ENCODE measurements at places on chromosomes 3 and 15. TPM values are rescaled to one million over a fixed set of nuclear protein-coding genes. Genes with fewer than 3 reads are reported as not detected.

- DNase-seq, result no peak
- H3K36me3 ChIP-seq, result no peaks in the 10 kb centered on the region
- no peak overlapping the region for H3K4me3 ChIP-seq
- H3K4me1 ChIP-seq, result no peaks in the 10 kb centered on the region
- H3K27ac ChIP-seq, result no peak overlapping the region
Observed at GRCh38 chr15:62617741-62618140, 424.8 kb upstream of the TPM1 start.

Gene ATP13A5
- polyA plus RNA-seq, result not detected

DNA sequence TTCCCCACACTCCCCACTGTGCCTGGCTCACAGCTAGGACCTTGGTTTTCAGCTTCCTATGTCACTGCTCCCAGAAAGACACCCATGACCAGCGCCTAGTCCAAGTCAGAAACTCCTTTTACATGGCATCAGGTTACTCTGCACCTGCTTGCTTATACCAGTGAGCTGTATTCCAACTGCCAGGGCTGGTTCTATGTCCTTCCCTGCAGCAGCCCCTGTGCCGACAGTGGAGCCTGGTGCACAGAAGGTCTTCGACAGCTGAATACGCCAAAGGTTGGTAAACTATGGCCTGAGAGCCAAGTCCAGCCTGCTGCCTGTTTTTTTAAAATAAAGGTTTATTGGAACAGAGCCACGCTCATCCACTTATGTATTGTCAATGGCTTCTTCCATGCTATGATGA, 102.5 kb downstream of the IQSEC1 start:
- H3K27me3 ChIP-seq, result no peaks in the 10 kb centered on the region
- H3K27ac ChIP-seq, result no peak overlapping the region
- peaks cover 55% of the 10 kb centered on the region for H3K4me1 ChIP-seq
- DNase-seq, result no peak

GRCh38 chr15:26620528-26621458, 152.1 kb downstream of the GABRB3 start:
- H3K36me3 ChIP-seq, result no peaks in the 10 kb centered on the region
- no peak overlapping the region for H3K4me3 ChIP-seq
- no peaks in the 10 kb centered on the region for H3K4me1 ChIP-seq
- H3K27me3 ChIP-seq, result no peaks in the 10 kb centered on the region
- H3K27ac ChIP-seq, result no peak overlapping the region

GRCh38 chr3:74561881-74562280, 52.6 kb downstream of the CNTN3 start:
- H3K27me3 ChIP-seq, result no peaks in the 10 kb centered on the region
- H3K4me3 ChIP-seq, result no peak overlapping the region
- no peaks in the 10 kb centered on the region for H3K36me3 ChIP-seq
- DNase-seq, result no peak
- no peak overlapping the region for H3K27ac ChIP-seq
